ENCODE measurements at places on chromosomes 12 and 14. TPM values are rescaled to one million over a fixed set of nuclear protein-coding genes. Genes with fewer than 3 reads are reported as not detected.

PLEK2 gene
- polyA plus RNA-seq = 22.0 TPM

PROX2 gene
- polyA plus RNA-seq = 0.09 TPM

GRCh38 chr12:16166563-16167470 lies 110.7 kb downstream of the SLC15A5 start:
- no peaks in the 10 kb centered on the region for H3K36me3 ChIP-seq
- no peaks in the 10 kb centered on the region for H3K27me3 ChIP-seq
- no peaks in the 10 kb centered on the region for H3K4me1 ChIP-seq
- H3K4me3 ChIP-seq = no peak overlapping the region

GRCh38 chr12:48356041-48356768 lies 5.5 kb upstream of the ZNF641 start:
- H3K27me3 ChIP-seq = peaks cover 6% of the 10 kb centered on the region
- no peak for DNase-seq
- no peak overlapping the region for H3K4me3 ChIP-seq
- no peak overlapping the region for H3K27ac ChIP-seq

GRCh38 chr14:24051789-24052655 lies at the start of gene CARMIL3:
Gene CARMIL3, plus strand, starts transcription at chr14:24052009. Its CDS starts 145 bp downstream, at chr14:24052154.
- H3K4me1 ChIP-seq = peaks cover 15% of the 10 kb centered on the region
- H3K4me3 ChIP-seq = peak within 1 kb of the TSS; percentile 58
- no peaks in the 10 kb centered on the region for H3K36me3 ChIP-seq
- peak; percentile 71 for DNase-seq

IGF1 gene
- polyA plus RNA-seq = 5.7 TPM

DNA sequence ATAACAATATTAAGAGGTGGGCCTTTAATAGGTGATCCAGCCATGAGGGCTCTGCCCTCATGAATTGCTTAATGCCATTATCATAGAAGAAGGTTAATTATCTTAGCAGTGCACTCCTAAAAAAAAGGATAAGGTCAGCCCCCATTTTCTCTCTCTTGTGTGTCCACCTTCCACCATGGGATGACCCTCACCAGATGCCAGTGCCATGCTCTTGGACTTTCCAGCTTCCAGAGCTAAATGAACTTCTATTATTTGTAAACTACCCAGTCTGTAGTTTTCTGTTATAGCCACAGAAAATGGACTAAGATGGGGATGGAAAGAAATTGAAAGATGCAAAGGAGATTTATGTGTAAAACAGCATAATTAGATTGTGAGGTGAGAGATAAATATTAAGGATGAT lies 125.4 kb downstream of the FOXA1 start:
- no peak overlapping the region for H3K27ac ChIP-seq
- no peaks in the 10 kb centered on the region for H3K4me1 ChIP-seq
- no peak overlapping the region for H3K4me3 ChIP-seq
- DNase-seq = no peak
- H3K36me3 ChIP-seq = no peaks in the 10 kb centered on the region

DNA sequence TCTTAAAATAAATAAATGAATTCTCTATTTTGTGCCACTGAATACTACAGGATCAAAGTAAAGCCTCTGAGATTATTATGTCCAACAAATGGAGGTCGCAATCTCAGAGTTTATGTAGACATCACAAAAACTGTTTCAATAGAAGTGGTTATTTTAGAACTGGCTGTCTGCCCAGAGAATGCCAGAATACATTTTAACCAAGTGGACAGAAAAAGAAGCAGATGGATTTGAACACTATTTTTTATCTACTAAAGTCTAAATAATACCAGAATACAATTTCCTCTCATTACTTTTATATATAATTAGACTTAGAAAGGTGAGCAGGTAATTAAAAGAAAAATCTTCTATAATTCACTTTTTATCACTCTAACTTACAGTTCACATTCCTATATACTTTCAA lies 118.3 kb downstream of the MED13L start:
- no peak overlapping the region for H3K4me3 ChIP-seq
- no peaks in the 10 kb centered on the region for H3K27me3 ChIP-seq
- no peak for DNase-seq
- peaks cover 4% of the 10 kb centered on the region for H3K4me1 ChIP-seq

DNA sequence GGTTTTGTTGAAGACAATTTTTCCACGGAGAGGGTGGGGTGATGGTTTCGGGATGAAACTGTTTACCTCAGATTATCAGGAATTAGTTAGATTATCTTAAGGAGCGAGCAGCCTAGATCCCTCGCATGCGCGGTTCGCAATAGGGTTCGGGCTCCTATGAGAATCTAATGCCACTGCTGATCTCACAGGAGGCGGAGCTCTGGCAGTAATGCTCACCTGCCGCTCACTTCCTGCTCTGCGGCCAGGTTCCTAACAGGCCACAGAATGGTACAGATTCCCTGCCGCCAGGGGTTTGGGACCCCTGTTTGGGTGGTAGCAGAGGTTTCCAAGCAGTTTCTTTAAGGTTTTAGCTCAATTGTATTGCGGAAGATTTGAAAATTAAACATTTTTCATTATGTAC lies 439.8 kb upstream of the OR4E1 start:
- no peaks in the 10 kb centered on the region for H3K27me3 ChIP-seq
- H3K27ac ChIP-seq = no peak overlapping the region
- peaks cover 11% of the 10 kb centered on the region for H3K4me1 ChIP-seq

RAPGEF3 gene
- 20.9 TPM for polyA plus RNA-seq
